ENCODE measurements at places on chromosomes 5 and 9.

GRCh38 chr9:136399176-136400037 lies 563 bp downstream of the SNAPC4 start:
- DNase-seq, result peak; percentile 61

DNA sequence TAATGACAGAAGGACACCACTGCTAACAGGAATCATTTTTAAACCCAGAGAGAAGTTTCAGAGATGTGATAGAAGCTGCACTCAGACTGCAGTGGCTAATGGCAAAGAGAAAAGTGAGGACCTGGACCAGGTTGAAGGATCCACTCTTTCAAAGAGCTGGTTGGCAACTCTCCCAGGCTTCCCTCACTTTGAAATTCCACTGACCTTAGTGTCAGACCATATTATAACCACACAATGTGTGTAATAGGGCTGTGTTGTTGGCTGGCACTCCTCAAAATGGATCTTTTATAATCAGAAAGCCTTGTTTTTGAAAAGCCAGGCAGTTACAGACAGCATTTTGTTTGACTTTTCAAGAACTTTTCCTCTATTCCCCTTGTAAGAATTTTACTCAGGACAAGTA lies 280.7 kb downstream of the PRELID2 start:
- DNase-seq, result no peak

GRCh38 chr9:137435980-137436760 lies 5.0 kb downstream of the ENTPD8 start:
- peak; percentile 64 for DNase-seq

- peak; percentile 59 for DNase-seq
These were observed 284.2 kb downstream of the NR3C1 start for GRCh38 chr5:143119291-143119769.

- DNase-seq, result no peak
These were observed 15.3 kb downstream of the ABCA1 start for GRCh38 chr9:104912606-104913005.

DNA sequence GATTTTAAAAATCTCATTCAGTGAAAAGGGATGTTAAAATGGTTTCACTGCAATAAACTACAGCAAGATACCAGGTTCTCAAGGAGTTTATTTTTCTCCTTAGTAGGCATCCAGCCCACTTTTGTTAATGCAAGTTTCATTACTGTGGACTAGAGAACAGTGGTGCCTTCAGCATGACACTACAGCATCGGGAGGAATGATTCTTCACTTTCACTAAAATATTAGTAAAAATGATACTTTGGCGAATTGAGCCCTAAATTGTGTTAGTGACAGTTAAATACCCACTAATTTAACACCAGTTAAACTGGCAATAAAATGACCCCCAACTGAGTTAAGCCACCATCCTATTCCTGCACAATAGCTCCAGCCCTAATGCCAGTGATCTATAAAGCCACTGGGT lies 152.2 kb upstream of the MPDZ start:
- DNase-seq, result no peak

DNA sequence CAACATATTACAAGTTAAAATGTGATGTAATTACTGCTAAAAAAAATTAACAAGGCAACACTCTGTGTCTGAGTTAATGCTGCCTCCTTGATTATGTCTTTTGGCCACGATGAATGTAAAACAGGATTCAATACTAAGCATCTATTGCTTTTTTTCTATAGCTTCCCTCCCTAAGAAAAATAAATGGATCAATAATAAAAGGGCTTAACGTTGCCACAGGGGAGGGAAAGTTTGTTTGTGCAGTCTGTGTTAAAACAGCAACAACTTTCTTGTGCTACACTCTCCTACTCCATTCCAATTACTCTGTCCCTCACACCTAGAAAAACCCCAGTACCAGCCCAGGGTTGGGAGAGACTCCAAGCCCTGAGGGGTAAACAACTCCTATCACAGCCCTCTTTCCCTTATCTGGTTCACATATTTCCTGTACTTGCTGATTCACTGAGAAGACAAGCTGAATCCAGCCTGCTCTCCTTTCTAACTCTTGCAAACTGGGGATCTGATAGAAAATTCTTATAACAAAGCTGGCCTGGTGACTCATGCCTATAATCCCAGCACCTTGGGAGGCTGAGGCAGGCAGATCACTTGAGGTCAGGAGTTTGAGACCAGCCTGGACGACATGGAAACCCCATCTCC lies 44.8 kb downstream of the PTPN3 start:
- no peak for DNase-seq

- peak; percentile 90 for DNase-seq
These were observed 2.1 kb upstream of the MLLT3 start for GRCh38 chr9:20624201-20625002.
